ENCODE measurements at places on chromosomes 2 and 18.

DNA sequence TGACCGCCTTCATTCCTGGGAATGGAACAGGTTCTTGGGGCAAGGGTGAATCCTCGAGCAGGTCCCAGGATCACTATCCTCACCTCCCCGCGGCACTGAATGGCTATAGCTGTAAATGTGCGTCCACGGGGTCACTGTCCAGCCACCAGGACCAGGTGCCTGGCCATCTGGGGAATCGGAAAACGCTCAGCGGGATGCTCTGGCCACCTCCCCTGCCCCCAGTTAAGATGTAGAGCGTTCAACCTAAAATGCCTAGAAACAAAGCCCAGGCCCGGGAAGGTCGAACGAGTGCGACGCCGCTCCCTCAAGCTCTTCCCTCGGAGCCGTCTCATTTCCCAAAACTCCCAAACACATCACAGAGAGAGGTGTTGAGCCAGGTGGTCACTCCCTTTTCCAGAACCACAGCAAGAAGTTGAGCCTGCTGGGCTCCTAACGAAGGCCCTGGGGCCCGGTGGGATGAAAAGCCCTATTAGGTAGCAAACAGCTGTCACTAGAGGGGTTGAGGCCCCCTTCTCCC is 795 bp upstream of the CAPN10 start:
- no peak for DNase-seq

GRCh38 chr2:136023416-136023815 is 38.0 kb upstream of the DARS1 start:
- DNase-seq, result no peak

- no peak for DNase-seq
Measured at GRCh38 chr18:59694824-59695223, 2.4 kb downstream of the CCBE1 start.

DNA sequence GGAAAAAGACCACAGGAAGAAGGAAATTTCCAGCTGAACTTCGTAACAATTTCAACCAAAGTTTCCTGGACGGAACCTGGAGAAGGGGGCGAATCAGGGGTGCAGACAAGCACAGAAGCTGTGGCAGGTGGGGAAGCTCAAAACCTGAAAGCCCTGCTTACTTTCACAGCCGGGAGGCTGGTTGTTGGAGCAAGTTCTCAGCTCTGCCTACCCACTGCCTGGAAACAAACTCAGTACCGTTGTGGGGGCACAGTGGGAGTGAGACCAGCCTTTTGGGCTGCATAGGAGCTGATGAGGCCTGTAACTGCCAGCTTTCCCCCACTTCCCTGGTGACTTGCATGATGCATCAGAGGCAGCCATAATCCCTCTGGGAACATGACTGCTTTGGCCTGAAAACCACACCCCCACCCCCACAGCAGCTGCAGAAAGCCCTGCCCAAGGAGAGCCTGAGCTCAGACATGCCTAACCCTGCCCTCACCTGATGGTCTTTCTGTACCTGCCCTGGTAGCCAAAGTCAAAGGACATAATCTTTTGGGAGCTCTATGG is 207.0 kb upstream of the VWC2L start:
- DNase-seq, result no peak

DNA sequence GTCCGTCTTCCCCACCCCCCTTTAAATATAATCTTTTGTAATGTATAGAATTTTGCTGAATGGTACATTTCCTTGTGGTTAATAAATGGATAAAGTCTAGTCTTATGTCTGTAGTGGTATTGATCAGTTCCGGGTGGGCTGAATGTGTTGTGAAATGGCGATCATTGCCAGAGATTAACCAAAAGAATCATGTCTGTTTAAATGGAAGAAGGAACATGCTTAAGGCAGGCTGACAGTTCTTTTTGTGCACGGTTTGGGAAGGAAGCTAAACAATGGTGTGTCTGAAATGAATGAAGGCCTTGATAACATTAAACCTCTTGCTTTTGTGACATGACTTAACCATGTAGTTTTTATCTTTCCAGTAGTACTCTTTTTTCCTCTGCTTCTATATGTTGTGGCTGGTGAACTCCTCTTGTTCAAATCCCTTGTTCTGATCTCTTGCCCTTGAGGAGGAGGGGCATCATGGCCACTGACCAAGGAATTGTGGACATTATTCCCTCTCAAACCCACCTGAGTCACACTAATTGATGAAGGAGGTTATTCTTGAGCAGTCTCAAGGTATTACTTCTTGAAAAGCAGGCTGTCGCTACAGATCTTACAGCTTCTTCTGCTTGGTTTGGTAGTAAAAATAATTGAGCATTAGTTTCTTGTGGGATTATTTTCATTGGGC is 1.7 kb downstream of the ACVR2A start:
- no peak for DNase-seq

GRCh38 chr2:99190548-99190947 is 9.6 kb downstream of the MRPL30 start:
- no peak for DNase-seq

GRCh38 chr2:100396483-100396882 is 21.0 kb downstream of the CHST10 start:
- no peak for DNase-seq

DNA sequence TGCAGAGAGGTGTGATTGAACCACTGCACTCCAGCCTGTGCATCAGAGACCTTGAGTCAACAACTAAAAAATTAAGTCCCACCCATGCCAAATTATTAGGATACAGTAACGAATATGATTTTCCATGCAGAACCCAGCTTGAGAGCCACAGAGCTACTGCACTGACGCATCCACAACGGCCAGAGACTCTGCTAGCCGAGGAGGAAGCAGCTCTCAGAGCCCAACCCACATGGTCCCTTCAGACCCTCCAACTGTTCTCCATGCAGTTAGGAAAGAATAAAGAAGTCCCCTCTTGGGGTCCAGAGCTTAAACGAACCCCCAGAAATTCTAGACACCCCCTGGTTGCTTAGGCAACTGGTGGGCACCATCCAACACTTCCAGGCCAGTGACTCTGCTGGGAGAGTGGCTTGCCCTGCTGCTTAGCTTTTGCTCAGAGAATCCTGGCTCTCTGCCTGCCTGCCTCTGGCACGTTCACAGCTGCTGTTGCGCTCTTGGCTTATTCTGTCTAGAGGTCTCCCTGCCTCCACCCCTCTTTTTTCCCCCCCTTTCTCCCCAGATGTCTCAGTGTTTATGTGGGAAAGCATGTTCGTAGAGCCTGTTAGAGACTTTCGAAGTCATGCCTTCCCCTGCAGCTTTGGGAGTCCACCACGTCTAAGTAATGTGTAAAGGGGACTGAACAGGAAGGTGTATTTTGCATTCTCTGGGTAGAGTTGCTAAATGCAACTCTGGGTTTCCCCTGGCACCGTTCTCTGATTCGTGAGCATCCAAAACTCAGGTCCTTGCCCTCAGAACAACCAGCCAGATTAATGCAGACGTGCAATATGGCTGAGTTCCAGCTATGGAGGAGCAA is 26.0 kb upstream of the SP3 start:
- no peak for DNase-seq

GRCh38 chr2:226739545-226740030 is 60.0 kb downstream of the IRS1 start:
- no peak for DNase-seq

- no peak for DNase-seq
Measured at GRCh38 chr2:146128216-146128615, 1608.3 kb upstream of the ZEB2 start.

DNA sequence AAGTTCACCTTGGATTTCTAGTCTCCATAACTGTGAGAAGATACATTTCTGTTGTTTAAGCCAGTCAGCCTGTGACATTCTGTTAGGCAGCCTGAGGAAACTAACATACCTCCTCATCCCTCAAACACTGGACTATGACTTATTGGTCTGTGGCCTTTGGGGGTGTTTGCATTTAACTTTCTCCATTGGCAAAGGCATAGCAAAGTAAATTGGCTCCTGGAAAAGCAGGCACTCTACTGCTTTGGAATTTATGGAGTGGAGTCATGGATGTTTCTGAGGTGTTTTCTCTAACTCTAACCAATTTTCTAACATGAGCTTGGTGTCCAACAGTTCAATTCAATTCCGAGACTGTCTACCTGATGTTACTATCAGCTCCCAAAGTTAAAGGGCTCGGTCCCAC is 48.9 kb upstream of the CTLA4 start:
- DNase-seq, result no peak

- no peak for DNase-seq
Measured at GRCh38 chr18:24632158-24632988, 171.9 kb downstream of the HRH4 start.
